Chondrocyte (in vitro differentiated cells): ENCODE measurements at places on chromosomes 1 and 21. TPM values are rescaled to one million over a fixed set of nuclear protein-coding genes. Genes with fewer than 3 reads are reported as not detected.
A peak's percentile ranks its signal among the peaks of the same experiment; 100 is the strongest.

DNA sequence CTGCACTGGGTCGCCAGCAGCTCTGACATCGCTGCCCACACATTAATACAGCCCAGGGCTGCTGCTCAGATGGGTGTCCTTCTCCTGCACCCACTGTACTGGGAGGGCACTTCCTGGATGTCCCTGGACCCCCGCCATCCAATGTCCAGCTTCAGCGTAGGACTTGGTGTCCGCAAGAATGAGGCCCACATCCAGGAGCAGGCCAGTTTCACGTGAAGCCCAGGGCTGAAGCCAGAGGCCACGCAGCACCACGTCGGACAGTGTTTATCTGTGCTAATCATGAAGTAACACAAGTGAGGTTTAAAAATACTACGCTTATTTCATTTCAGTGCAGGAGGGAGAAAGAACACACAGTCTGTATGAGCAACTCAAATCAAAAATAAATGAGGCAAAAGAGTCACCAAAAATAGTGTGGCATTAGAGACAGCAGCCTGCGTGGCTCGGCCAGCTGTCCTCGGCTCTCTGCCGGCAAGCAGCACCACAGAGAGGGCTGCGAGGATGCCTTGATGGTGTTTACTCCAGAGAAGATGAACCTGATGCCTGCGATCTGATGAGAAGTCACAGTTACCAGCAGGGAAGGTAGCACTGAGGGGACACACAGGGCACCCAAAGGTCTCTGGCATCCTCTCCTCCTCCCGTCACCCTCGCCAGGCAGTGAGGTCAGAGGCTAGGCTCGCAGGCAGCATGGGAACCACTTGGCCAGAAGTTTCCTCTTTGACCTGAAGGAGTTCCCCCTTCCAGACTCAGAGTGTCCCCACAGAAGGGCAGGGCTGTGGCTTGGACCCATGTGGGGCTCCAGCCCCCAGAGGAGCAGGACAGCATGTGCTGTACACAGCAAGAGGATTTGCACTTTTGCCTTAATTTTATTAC lies 22.1 kb upstream of the NPHP4 start:
- H3K27ac ChIP-seq = no peak overlapping the region
- no peaks in the 10 kb centered on the region for H3K36me3 ChIP-seq

- peak overlapping the region; percentile 59 for H3K27ac ChIP-seq
- DNase-seq = no peak
- peaks cover 16% of the 10 kb centered on the region for H3K4me1 ChIP-seq
- no peaks in the 10 kb centered on the region for H3K36me3 ChIP-seq
Measured at GRCh38 chr1:167305706-167306277, 85.1 kb downstream of the POU2F1 start.

DNA sequence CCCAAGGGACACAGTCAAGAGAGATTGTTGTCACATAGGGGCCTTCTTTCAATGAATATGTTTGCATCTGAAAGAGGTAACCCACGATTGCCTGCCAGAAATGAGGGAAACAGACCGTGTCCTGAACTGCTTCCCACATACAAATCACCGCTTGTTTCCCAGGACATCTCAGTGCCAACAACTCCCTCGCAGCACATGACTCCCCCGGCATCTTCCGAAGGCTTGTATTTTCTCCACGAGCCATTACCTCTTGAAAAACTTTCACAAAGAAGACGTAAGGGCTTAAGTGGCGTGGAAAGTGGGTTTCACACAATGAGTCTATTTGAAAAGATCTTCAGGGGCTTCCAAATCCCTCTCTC lies 31.6 kb upstream of the PDE9A start:
- no peak overlapping the region for H3K4me3 ChIP-seq
- no peaks in the 10 kb centered on the region for H3K4me1 ChIP-seq
- H3K27ac ChIP-seq = no peak overlapping the region

DNA sequence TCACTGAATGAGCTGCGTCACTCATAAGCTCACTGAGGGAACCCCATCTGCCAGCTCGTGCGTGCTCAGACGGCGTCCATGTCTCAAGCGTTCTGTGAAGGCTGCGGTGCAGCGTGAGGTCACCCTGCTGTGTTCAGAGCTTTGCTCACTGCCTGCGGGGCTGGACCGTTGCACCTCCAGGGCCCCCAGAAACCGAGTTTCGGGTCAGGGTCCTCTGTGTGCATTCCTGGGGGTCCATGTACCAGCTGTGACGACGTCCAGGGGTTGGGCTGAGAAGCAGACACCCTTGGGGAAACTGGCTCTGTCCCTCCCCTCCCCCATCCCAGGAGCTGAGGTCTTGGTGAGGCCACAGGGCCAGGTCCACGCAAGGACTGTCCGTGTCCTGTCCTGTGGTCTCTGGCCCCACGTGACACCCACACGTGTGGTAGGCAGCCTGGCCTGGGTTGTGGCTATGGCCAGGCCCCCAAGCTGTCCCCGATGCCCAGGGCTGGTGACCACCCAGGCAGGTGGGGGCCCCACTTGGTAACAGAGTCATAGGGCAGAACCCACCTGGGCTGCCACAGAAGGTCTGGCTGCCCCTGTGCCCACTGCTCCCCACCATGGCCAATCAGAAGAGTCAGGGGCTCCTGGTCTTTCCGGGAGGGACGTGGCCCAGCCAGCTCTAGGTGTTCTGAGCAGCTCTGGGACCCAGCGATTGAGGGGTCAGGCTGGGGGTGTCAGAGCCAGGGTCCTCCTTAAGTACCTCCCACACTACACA lies 24.4 kb downstream of the FTCD start:
- no peaks in the 10 kb centered on the region for H3K27me3 ChIP-seq
- H3K4me3 ChIP-seq = no peak overlapping the region
- H3K4me1 ChIP-seq = peaks cover 7% of the 10 kb centered on the region
- peak; percentile 78 for DNase-seq

DNA sequence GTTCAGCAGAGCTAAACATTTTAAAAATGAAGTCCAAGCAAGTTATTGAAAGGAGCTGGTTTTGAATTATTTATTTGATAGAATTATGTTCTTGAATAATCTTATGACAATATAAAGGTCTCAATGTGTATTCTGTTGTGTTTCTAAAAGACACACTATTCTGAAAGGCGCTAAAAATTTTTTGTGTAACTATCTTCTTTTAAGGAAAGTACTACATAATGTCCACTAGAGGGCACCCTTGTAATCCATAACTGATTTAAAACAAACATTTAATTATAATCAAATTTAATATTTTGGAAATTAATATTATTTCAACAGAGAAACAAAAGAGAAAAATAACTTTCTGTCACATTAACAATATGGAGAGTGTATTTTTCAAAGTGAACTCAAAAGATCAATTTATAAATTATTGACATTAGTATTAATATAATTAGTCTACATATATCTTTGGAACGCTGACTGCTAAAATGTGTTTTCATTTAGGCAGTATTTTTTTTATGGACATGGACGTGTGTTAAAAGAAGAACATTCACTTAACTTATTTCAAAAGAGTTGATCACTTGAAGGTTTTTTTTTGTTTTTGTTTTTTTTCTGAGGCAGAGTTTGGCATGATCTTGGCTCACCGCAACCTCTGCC lies 248.4 kb downstream of the DENND1B start:
- DNase-seq = no peak
- no peaks in the 10 kb centered on the region for H3K4me1 ChIP-seq
- no peaks in the 10 kb centered on the region for H3K27me3 ChIP-seq
- H3K4me3 ChIP-seq = no peak overlapping the region

- no peaks in the 10 kb centered on the region for H3K36me3 ChIP-seq
- no peak for DNase-seq
- H3K27me3 ChIP-seq = no peaks in the 10 kb centered on the region
- peak overlapping the region; percentile 87 for H3K27ac ChIP-seq
- H3K4me1 ChIP-seq = peaks cover 42% of the 10 kb centered on the region
- peak overlapping the region; percentile 90 for H3K4me3 ChIP-seq
Measured at GRCh38 chr1:111620441-111620971, 917 bp downstream of the RAP1A start.

DNA sequence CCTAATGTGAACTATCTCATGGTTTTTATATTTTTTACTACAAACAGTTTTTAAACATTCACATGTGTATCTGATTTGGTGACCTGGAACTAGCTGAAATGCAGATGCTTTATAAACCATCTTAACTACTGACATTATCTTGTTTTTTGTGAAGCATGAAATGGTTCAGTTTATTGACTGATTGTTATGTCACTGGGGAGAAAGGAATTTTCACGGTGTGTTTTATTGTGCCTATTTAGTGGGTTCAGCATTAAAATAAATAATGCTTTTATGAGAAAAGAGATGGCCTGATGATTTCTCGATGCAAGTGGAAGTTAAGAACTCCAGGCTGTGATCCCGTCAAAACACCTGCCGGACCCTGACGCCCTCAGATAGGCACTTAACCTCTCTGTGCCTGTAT lies 79.9 kb upstream of the KIF26B start:
- H3K4me1 ChIP-seq = peaks cover 12% of the 10 kb centered on the region
- peaks cover 2% of the 10 kb centered on the region for H3K27me3 ChIP-seq
- H3K36me3 ChIP-seq = no peaks in the 10 kb centered on the region

DNA sequence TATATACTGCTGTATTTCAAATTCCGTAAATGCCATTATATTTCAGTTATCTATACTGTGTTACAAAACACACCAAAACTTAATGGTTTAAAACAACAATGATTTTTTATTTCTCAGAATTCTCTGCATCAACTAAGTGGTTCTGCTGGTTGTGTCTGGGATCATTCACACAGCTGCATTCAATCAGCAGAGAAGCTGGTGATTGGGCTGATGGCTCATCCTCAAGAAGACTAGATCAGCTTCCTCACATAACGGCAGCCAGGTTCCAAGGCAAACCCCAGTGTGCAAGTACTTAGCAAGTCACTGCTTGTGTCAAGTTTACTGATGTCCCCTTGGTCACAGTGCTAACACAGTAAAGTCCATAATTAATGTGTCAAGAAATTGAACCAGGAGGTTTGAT lies 86.3 kb upstream of the VANGL1 start:
- H3K4me3 ChIP-seq = no peak overlapping the region
- DNase-seq = no peak
- no peak overlapping the region for H3K27ac ChIP-seq

DNA sequence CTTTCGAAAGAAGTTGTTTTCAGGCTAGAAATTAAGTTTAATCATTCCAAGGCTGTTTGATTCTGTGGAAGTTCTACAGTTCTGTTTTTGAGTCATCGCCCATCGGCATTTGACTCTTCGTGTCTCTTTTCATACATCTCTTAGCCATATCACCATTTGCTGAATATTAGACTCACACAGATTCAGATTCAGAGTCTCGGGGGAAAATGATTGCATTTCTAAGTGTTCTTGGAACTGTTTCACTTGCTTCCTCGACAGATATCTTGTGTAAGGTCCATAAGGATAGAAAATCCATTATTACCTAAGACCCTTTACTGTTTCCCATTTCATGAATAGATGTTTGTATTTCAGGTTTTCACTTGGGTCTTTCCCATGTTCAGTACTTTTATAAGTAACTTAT lies 237.0 kb upstream of the SGIP1 start:
- no peak overlapping the region for H3K27ac ChIP-seq
- H3K4me1 ChIP-seq = peaks cover 12% of the 10 kb centered on the region
- no peak overlapping the region for H3K4me3 ChIP-seq
- no peaks in the 10 kb centered on the region for H3K36me3 ChIP-seq

DNA sequence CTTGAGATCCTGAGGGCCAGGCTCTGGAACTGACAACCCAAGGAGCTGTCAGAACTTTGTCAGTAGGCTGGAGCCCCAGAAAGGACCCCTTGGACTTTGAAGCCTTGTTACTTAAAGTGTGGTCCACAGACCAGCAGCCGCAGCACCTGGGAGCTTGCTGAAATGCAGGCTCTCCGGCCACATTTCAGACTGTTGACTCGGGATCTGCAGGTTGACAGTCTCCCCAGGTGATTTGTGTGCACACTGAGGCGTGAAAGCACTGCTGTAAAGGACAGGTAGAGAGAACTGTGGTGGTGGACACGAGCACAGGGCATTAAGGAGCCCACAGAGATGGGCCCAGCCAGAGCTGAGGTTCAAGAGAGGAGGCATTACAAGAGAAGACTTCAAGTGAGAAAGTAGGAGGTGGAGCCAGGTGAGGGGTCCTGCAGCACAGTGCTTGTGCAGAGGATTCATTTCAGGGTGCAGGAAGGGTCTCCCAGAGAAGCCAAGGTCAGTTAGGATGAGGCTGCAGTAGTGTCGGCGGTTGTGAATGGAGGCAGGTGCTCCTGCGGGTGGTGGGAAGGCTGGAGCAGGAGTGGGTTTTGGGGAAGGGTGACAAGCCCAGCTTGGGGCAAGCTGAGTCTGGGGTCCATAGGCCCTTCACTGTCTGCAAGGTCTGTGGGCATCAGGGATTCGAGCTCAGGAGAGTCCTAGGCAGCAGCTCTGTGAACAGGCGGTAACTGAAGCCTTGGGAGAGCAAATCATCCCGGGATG lies 4.6 kb downstream of the HYI start:
- H3K27ac ChIP-seq = no peak overlapping the region
- no peak overlapping the region for H3K4me3 ChIP-seq
- peaks cover 45% of the 10 kb centered on the region for H3K36me3 ChIP-seq

DNA sequence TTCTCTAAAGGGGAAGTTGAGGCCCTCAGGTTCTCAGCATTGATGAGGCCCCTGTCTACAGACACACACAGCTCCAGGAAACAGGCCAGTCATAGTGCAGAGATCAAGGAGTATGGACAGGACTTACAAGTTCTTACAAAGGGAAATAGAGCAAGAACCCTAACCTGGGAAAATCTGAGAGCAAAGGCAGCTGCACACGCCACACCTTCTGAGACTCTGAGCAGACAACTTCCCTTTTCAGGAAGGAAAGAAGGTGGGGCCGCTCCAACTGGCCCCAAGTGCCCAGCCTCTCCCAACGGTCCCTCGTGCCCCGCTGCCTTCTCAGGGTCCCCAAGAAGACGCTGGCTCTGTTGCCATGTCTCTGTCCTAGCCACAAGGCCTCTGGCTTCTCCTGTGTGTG lies 3.6 kb downstream of the NOC2L start:
- H3K36me3 ChIP-seq = peaks cover 17% of the 10 kb centered on the region
- peaks cover 14% of the 10 kb centered on the region for H3K4me1 ChIP-seq
- H3K27ac ChIP-seq = no peak overlapping the region
- DNase-seq = no peak
- H3K27me3 ChIP-seq = no peaks in the 10 kb centered on the region

- no peak for DNase-seq
- peaks cover 69% of the 10 kb centered on the region for H3K4me1 ChIP-seq
- no peaks in the 10 kb centered on the region for H3K27me3 ChIP-seq
- H3K36me3 ChIP-seq = no peaks in the 10 kb centered on the region
- H3K27ac ChIP-seq = peak overlapping the region; percentile 98
Measured at GRCh38 chr1:61183471-61184039, 101.2 kb downstream of the NFIA start.

GRCh38 chr1:161159913-161160243 lies 578 bp downstream of the USP21 start:
- H3K36me3 ChIP-seq = peaks cover 14% of the 10 kb centered on the region
- peak overlapping the region; percentile 86 for H3K27ac ChIP-seq
- H3K4me3 ChIP-seq = peak overlapping the region; percentile 79
- DNase-seq = no peak
- H3K4me1 ChIP-seq = peaks cover 39% of the 10 kb centered on the region
- H3K27me3 ChIP-seq = no peaks in the 10 kb centered on the region

The WDR64 gene
- 0.17 TPM in 1 of 3 replicates, not detected in the others for total RNA-seq

The OR10Z1 gene
- total RNA-seq = not detected in 3 replicates

The NMNAT2 gene
- total RNA-seq = 3.0 to 5.5 TPM (median 4.9 TPM) in 3 replicates

The CCDC17 gene
- total RNA-seq = 0.90 to 2.8 TPM (median 0.90 TPM) in 3 replicates

The AVPR1B gene
- not detected in 3 replicates for total RNA-seq

The PROK1 gene
- not detected in 3 replicates for total RNA-seq
